ENCODE measurements at places on chromosomes 5 and 9. TPM values are rescaled to one million over a fixed set of nuclear protein-coding genes. Genes with fewer than 3 reads are reported as not detected.

The GTF3C5 gene
- total RNA-seq = 36.0 TPM

The SNCB gene
- total RNA-seq = 0.44 TPM

The ABLIM3 gene
- total RNA-seq = 122 TPM

The PLAC8L1 gene
- total RNA-seq = 0.49 TPM

DNA sequence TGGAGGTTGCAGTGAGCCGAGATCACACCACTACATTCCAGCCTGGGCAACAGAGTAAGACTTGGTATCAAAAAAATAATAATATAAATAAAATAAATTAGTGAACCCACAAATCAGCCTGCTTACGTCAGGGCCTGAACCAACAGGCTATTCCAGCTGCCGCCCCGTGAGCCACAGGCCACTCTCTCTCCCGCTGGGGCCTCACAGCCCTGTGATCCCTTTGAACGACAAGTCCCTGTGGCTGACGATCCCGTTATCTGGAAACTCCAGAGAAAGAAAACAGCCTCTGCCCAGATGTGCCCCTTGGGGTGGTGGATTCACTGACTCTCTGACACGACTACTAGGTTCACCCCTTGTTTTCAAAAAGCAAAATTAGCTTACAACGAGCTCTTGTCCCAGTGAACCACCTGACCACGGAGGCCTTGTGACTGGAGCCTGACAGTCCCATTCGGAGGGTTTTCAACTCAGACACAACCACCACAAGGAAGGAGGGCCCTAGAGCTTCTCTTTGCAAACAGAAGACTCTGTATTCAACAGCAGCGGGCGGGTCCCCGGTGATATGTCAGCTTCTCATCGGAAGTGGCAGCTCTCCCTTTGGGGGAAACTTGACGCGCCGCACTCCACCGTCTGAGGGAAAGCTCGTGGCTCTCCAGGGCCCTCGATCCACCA is 4.4 kb upstream of the DIPK1B start:
- no peak for DNase-seq

DNA sequence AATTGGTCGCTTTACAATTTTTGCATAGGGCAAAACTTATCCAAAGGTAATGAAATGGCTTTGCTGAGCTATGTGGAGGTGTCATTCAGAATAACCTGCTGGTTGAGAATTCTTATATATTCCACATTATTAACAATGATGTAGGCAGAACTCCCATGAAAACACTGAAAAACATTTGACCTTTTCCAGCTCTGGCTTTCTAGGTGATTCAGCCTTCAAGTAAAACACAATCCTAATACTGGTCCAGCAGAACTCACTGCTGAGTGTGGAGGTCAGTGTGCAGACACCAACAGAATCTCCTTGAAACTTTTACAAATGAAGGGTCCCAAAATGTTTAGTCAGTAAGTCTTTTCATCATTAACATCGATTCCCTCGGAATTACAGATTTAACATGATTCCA is 162.0 kb upstream of the EFNA5 start:
- no peak for DNase-seq

- DNase-seq = no peak
These were observed 21.9 kb downstream of the ZNF608 start for GRCh38 chr5:124724357-124725039.

GRCh38 chr5:68191083-68191791 is 24.3 kb upstream of the PIK3R1 start:
- no peak for DNase-seq

- DNase-seq = no peak
These were observed 28.9 kb downstream of the SHC3 start for GRCh38 chr9:89149726-89150125.

GRCh38 chr5:6747103-6747502 is 33.9 kb downstream of the TENT4A start:
- no peak for DNase-seq

DNA sequence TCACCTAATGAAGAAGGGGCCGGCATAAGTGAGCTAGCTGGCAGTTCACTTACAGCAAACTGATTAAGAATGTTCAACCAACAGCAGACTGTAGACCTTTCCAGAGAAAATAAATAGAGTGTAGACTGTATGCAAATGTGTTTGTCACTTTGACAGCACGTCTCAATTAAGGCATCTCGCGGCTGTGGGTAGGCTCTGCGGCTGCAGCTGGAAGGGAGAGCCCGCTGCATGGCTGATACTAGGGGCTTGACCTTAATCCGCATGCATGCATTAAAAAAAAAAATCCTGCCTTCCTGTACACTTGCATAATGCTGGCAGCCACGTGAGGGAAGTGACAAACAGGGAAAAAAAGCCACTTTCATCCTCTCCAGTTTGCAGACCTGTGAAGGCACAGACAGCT is 82.3 kb downstream of the CRB2 start:
- no peak for DNase-seq

GRCh38 chr5:114948363-114948762 is 221.3 kb downstream of the TRIM36 start:
- no peak for DNase-seq

- no peak for DNase-seq
These were observed 655.2 kb upstream of the RIOK2 start for GRCh38 chr5:97838214-97838613.

- DNase-seq = no peak
These were observed 271.6 kb downstream of the RAB3C start for GRCh38 chr5:58854441-58854840.

GRCh38 chr5:143148771-143149170 is 254.7 kb downstream of the NR3C1 start:
- no peak for DNase-seq

- DNase-seq = no peak
These were observed 18.8 kb upstream of the PRLR start for GRCh38 chr5:35248843-35249780.

DNA sequence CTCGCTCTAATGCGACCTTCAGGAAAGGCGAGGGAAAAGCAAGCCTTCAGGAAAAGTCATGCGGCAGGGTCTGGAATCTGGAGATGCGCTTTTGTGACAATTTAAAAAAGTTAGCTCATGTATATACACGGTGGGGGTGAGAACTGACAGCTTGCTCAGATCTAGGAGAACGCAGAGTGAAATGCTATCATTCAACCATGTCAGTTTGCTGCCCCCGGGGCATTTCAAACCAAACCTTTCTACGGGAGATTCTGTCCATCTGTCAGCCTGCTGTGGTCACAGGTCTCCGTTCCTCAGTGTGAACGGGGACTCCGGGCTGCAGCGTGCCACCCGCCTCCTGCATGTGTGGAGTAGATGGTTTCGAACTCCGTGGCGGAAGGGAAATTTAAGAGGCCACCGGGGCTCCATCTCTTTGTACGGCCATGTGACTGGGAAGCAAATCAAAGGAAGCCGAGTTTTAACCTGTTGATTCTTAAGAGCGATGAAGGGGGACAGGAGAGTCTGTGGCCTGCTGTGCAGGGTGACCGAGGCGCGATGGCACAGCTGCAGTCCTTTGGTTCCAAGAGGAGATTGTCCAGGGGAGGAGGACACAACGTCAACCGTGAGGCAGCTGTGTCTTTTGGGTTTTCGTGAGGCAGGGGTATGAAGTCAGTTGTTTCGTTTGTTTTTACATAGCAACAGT is 45.9 kb downstream of the OTULIN start:
- DNase-seq = no peak

DNA sequence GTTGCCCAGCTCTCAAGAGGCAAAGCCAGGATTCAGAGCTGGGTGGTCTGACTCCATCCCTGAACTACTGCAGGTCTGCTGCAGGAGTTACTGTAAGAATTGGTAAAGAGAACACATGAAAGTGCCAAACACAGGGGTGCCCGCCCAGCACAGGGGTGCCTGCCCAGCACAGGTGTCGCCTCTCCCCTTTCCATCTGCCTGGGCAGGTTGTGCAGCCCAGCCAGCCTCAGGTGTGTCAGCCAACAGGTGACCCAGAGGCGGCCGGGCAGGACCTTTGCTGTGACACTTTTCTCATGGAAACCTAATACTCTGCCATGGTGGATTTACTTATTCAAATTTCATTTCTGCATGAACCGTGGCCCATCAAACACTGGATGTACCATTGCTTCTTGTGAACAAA is 289.7 kb upstream of the IRX4 start:
- DNase-seq = no peak

GRCh38 chr5:157454273-157454672 is 5.7 kb upstream of the NIPAL4 start:
- no peak for DNase-seq

GRCh38 chr5:135539430-135540005 is 3.8 kb upstream of the NEUROG1 start:
- no peak for DNase-seq

GRCh38 chr5:17021602-17021932 is 85.5 kb upstream of the MYO10 start:
- DNase-seq = no peak

- DNase-seq = peak; percentile 84
These were observed 212.0 kb downstream of the ARHGAP26 start for GRCh38 chr5:142981886-142982820.

DNA sequence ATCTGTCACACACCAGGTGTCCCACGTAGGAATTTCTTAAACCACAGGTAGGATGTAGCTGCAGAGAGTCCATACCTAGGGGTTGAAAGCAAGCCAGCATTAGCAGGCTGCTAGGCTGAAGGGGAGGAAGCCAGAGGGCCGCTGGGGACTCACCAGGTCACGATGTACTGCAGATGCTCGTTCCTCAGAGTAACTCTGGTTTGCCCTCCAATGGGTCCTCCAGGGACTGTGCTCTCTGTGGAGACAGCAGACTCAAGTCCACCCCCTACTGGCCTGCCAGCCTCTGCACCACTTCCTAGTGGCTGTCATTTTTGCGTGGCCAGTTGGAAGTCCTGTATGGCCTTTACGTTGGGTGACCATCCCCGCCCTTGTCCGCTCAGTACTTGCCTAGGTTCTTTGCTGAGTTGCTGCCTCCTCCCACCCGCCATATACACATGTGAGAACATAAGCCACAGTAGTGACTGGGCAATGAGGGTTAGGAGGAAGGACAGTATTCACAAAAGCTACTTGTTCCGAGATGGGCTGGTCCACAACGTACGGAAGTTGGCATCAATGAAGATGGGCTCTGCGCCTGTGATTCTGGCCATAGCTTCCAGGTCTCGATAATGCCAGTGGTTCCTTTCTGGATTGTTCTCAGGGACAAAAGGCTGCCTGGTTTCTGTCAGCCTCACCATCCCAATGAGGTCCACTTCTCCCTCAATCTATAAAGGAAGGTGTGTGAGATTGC is 4.1 kb downstream of the RPL7A start:
- DNase-seq = no peak

GRCh38 chr9:75228893-75229292 is 140.6 kb downstream of the OSTF1 start:
- no peak for DNase-seq

All from left ventricle myocardium inferior (tissue), 1 donor.